Left renal pelvis (tissue), 4 donors: ENCODE measurements at places on chromosomes 4 and X.
A peak's percentile ranks its signal among the peaks of the same experiment; 100 is the strongest.

GRCh38 chrX:154804261-154804956 lies 876 bp downstream of the MPP1 start:
- no peak for DNase-seq

DNA sequence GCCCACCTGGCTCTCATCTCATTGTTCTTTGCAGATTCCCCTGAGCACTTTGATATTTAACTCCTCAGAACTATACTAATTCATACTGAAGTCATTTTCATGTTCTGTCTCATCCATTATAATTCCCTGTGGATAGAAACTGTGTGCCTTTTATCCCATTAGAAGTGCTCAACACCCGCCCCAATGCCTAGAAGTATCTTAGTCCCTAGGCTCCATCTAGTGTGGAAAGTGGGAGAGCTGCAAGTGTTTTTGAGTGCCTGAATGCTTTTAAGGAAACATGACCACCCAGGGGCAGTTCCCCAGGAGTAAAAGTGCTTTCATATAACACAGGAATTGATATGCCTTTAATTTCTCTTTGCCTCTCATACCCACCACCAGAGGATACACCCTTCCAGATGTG lies 117.0 kb downstream of the CHRDL1 start:
- no peak for DNase-seq

DNA sequence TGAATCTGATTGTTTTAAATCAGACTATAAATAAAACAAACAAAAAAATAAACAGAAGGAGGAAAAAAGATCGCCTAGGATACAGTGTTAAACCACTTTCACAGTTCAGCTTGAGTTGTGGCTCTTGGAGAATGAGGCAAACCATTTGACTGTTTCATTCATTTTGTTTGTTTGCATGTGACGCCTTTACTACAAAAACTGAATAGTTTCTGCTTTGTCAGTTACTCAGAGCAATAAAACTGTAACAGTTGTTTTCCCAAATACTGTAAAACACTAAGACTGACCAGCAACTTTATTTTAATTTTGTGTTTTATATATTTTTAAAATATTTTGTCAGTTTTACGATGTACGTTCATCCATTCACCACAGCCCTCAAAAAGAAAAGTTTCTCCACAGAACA lies 214.5 kb downstream of the FBXW7 start:
- no peak for DNase-seq

DNA sequence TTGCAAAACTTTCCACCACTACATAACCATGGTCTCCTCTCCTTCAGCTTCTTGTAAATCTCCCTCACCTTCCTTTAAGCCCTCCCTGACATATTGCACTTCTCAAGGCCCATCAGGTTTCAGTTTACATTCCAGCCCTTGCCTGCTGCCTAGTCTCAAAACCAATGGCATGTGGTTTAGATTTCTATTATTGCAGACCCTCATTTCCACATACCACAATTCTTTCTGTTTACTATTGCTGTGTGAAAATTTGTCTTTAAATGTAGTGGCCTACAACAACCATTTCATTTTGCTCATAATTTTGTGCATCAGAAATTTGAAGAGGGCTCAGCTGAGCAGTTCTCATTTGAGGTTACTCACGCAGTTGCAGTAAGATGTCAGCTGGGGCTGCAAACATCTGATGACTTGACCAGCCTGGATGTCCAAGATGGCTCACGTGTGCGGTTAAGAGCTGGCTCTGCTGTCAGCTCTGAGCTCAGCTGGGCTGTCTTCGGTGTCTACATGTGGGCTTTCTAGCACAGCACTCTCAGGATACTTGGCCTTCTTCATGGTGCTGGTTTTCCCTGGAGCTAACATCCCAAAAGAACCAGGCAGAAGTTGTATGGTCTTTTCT lies 29.9 kb upstream of the SOD3 start:
- DNase-seq, result no peak

DNA sequence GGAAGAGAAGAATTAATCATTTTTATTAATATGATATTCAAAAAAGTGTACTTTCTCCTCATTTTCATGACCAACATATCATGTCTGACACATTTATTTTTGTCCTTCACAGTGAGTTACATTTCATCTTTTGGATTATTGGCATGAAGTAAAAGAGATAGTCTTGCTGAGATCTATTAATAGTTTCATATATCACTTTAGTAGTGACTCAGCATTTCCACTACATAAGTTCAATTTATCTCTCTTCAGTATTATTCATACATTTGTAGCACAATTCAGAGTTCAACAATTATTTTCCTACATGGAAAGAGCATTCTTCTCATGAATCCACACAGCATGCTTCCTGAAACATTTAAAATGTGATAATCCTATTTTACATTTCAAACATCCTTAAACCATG lies 1461.1 kb downstream of the TECRL start:
- DNase-seq, result no peak

DNA sequence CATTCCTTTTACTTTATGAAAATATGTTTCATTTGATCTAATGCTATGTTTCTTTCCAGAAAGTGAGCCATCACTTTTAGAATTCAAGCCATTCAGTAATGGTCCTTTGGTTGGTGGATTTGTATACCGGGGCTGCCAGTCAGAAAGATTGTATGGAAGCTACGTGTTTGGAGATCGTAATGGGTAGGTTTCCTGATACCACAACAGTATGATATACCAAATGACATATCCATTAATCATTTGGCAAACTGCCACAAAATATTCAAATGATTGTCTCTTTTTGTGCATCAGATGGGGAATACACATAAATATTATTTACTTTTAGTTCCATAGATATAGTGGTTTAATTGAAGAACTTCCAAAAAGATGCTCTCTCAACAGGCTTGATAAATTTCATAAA lies 68.2 kb downstream of the HHIP start:
- DNase-seq, result no peak

DNA sequence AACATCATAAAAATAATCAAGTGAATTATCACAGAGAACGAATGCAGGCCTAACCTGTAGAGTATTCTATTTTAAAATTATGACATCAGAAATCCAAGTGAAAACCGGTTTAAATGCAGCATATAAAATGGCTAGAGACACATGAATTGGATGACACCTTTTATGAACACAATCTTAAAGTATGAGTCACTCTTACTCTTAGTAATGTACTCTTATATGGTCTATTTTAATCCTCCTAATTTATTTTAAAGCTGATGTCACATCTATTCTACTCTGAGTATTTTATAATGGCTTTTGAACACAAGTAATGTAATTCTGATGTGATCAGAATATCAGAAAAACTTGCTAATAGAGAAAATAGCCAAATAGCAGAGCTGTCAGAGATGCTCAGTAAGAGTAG lies 161.4 kb upstream of the RADX start:
- DNase-seq, result no peak

DNA sequence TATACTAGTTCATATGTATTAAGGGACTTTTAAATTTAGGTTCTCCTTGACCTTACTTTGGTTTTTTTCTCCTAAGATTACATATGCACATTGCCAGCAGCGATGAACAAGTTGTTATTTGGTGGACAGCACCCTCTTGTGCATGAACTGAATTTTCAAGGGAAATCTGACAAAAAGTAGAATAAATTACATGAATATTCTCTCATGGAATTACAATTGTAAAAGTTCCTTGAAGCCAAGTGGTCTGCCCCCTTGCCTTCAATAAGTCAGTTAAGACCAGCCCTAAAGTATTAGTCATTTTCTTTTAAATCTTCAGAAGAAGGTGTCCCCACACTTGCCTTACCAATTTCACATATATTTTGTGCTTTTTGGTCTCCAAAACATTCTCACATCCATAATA lies 30.7 kb upstream of the SMARCA5 start:
- DNase-seq, result peak; percentile 21

- no peak for DNase-seq
These were observed 445.4 kb downstream of the BCOR start for GRCh38 chrX:39652336-39652735.

DNA sequence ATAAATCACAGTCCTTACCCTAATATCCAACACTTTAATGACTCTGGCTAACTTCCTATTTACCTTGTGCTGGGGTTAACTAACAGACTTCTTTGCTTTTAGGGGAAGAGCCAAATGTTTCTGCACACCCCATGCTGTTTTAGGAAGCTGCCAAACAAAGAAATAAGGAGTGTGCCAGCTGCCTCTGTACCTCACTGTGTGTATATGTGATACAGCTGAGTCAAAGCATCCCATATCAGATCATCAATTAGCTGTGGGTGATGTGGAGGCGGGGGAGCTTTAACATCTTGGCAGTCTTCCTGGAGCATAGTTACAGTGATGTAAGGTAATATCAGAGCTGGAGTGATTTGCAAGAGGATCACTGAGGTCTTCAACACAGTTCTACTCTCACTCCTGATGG lies 95.4 kb downstream of the COL25A1 start:
- no peak for DNase-seq

GRCh38 chr4:123790681-123791080 lies 394.1 kb downstream of the SPRY1 start:
- DNase-seq, result no peak

DNA sequence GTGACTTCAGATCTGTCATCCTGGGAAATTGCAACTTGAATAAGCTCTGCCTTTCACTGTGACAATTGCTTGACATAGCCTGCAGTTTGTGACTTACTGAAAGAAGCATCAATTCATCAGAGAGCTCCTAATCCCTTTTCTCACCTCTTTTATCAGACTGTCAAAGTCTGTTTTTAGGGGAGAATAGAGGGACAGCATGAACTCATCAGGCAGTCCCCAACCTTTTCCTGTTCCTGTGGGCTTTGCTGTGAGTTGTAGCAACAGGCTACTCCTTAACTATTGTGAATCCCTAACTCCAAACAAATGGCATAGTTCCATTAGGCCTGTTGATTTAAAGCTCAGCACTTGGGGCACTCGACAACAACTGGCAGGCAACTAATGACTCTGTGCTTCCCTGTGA lies 64.9 kb downstream of the DOCK11 start:
- no peak for DNase-seq

DNA sequence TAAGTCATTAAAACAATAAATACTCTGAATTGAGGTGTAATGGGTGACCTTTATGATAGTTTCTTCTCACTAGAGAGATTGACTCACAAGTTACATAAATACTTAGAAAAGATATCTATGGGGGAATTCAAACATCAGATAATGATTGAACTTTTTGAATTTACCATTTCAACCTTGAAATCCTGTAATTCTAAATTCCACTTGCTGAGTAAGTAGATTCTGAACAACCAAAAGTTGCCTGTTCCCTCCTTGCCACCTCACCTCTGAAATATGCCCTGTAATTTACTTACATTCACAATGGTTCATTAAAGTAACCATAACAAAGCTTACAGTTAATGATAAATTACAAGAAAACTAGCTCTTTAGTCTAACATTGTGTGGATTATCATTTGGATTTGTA lies 43.3 kb upstream of the SLC39A8 start:
- DNase-seq, result no peak

DNA sequence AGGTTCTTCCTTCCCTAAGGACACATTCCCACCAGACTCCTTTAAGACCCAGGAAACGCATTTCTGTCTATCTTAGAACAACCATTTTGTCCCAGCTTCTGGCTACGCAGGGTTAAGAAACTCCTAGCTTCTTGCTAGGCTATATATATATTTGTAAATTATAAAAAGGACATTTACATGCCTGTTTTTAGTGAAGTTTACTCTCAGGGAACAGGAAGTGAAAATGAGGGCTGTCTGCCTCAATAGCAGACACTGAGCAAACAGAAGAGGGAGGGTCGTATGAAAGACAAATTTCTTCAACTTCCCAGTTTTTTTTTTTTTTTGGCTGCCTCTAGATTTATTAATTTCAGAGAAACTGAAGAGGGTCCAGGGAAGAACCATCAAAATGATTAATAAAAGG lies 9.3 kb upstream of the FRMPD3 start:
- DNase-seq, result no peak

- no peak for DNase-seq
These were observed 258.6 kb downstream of the FBXW7 start for GRCh38 chr4:152277333-152277732.

DNA sequence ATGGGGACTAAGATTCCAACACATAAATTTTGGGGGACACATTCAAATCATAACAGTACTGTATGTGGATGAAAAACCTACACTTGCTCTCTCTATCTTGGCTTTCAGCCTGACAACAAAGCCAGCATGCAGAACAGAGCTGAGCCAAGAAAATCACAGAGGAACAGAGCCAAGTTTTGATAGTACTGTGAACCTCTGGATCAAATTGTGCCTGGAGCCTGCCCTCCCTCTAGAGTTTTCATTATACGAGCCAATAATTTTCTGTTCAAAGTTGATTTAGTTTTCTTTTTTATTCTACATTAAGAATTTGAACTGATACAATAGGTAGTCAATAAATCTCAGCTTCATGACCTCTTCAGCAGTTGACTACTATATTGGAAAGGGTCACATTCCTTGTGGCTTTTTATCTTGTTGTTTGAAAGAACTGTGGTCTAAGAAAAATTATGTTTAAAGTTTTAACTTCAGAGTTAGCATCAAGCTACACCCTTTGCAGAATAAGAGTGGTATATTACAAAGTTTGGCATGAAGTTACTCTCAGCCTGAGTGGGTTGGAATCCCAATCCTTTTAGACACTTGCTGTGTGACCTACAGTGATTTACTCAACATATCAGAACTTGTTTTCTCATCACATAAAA lies 31.1 kb downstream of the GRID2 start:
- no peak for DNase-seq

DNA sequence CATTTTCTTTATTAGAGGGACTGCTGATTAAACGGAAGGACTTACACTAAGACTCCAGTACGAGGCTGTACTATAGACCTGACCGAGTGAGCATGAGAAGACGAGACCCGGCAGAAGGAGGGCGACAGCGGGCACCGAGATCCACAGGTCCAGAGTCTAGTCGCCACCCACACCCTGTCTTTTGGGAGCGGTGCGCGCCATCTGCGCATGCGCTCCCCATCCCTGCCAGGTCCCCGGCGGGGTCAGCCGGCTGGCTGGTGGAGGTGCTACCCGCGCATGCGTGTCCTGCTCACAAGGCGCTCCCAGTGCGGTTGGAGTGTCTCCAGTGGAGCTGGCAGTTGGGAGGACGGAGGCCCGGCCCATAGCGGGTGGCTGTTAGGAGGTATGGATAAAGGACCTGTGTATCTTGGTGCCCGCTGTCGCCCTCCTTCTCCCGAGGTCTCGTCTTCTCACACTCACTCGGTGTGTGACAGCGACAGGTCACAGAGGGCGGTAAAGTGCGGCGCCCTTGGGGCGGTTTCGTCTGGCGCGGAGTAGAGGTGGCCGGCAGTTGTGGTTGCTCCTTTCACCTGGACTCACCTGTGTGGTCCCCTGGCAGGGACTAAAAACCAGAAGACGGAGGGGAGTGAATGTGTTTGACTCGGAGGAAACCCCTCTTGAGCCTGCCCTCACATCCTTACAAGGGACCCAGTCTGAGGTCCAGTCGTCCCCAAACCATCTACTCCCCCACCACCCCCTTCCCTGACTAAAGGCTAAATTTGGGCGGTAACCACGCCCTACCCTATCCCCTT lies 7.6 kb upstream of the HSD17B10 start:
- no peak for DNase-seq

- DNase-seq, result no peak
These were observed 637.3 kb downstream of the ADGRL3 start for GRCh38 chr4:61837395-61837794.

- no peak for DNase-seq
These were observed 30.6 kb downstream of the GPR174 start for GRCh38 chrX:79174949-79175644.
